Caco-2 (cell line): ENCODE measurements at places on chromosomes 11 and 22. TPM values are rescaled to one million over a fixed set of nuclear protein-coding genes. Genes with fewer than 3 reads are reported as not detected.

GRCh38 chr11:57087991-57088390, 93.8 kb upstream of the LRRC55 start:
- H3K4me1 ChIP-seq, result no peaks in the 10 kb centered on the region
- H3K36me3 ChIP-seq, result no peaks in the 10 kb centered on the region

- 0 out of 2 replicates have a peak, but pooled peaks cover 2% of the 10 kb centered on the region for H3K36me3 ChIP-seq
- no peaks in the 10 kb centered on the region for H3K27me3 ChIP-seq
- DNase-seq, result peak; percentile 90
- H3K4me1 ChIP-seq, result peaks cover 28% of the 10 kb centered on the region
Measured at GRCh38 chr11:10307400-10308200, 2.7 kb downstream of the ADM start.

DNA sequence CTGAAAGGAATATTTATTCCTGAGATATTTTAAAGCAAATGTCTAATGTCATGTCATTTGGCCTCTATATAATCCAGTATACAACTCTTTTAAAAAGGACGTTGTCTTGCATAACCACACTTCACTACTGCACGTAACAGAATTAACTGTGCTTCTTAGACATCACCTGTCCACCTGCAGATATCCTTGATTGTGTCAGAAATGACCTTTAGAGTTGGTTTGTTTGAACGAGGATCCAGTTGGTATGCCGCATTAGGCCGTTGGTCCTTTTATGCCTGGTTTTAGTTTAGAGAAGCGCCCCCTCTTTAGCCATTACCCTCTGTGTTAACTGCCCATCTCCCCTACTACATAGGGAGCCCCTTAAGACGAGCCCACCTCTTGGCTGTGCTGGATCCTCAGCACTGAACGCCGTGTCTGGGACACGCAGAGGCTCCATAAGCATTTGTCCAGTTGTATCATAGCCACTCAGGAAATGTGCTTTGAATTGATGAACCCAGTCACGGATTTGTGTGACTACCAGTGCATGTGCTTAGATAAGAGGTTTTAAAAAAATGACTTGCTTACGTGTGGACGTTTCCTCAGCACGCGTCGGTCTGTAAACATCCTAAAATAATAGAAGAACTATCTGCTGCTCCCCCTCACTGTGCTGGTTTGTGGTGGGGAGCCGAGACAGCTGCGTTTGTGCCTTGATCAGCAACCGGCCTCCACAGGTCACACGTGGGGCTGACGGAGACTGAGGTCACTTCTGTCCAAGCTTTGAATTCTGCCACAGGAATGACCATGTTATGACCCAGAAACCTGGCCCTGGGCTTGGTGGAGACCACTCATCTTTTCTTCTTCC, 4.0 kb downstream of the MICAL2 start:
- H3K4me1 ChIP-seq, result peaks cover 73% of the 10 kb centered on the region
- H3K4me3 ChIP-seq, result no peak overlapping the region
- no peaks in the 10 kb centered on the region for H3K27me3 ChIP-seq
- H3K27ac ChIP-seq, result peak overlapping the region; percentile 83

Gene SOX6
- 10.8 and 24.0 TPM in 2 replicates for total RNA-seq

Gene SMTN
- 69.8 and 71.0 TPM in 2 replicates for total RNA-seq

GRCh38 chr11:17960091-17960490, 52.8 kb downstream of the SERGEF start:
- DNase-seq, result no peak
- H3K4me1 ChIP-seq, result no peaks in the 10 kb centered on the region
- H3K27ac ChIP-seq, result no peak overlapping the region
- no peaks in the 10 kb centered on the region for H3K36me3 ChIP-seq
- no peak overlapping the region for H3K4me3 ChIP-seq
- H3K27me3 ChIP-seq, result no peaks in the 10 kb centered on the region

DNA sequence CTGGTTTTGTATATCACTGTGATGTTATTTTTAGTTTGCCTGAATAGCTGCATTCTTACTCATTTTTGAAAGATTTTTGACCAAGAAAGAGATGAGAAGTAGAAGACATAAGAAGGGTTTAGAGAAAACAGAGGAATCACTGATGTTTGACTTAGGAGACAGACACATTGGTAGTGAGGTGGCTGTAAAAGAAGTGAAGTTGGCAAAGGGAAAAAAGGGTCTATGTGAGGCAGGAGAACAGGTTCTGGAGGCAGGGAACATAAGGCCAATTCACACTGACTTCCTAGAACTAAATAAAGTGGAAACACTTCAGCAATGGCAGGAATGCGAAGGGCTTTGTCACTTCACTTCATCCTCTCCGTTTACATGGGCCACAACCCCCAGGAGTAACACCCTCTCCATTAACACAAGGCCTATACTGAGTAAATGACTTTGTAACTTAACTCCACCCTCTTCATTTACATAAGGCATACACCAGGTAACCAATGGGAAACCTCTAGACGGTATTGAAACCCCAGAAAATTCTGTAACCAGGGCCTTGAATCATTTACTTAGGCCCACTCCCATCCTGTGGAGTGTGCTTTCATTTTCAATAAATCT, 36.5 kb downstream of the CTSC start:
- peaks cover 1% of the 10 kb centered on the region; the same call in 1 of the 2 replicates for H3K36me3 ChIP-seq
- peak overlapping the region; percentile 19 for H3K27ac ChIP-seq
- no peak overlapping the region for H3K4me3 ChIP-seq
- DNase-seq, result peak; percentile 40
- H3K27me3 ChIP-seq, result no peaks in the 10 kb centered on the region

DNA sequence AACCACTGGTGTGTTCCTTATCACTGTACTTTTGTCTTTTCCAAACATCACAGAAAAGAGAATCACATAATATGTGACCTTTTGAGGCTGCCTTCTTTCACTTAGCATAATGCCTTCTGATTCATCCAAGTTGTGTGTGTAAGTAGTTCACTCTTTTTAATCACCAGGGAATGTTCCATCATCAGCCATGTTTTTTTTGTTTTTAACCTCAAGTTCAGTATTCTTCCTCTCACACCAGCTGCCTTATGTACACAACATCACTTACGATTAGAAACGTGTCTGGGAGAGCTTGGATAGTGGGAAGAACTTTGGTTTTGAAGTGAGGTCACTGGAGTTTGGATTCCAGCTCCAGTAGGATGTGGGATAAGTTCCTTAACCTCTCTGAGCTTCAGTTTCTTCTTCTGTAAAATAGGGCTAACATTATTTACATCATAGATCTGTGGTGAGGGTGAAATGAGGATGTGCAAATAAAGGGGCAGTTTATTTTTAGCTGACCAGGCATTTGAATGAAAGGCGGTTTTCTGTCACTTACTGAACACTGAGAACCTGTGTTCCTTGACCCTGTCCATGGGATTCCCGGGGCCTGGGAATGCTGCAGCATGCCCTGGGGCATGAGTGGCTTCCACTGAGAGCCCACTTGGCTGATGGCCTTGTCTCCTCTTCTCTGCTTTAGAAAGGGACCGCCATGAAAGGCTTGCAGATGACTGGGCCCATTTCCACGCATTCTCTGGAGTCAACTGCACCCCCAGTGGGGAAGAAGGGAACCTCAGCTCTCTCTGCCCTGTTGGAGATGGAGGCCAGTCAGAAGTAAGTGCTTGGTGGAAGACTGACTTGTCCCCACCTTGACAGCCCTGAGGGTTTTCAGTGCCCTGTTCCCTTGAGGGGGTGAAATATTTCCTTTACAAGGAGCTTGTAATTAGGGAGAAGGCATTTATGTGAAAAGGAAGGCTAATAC, 92.6 kb downstream of the DEPDC5 start:
- H3K4me3 ChIP-seq, result no peak overlapping the region
- H3K27ac ChIP-seq, result no peak overlapping the region
- DNase-seq, result peak; percentile 22
- no peaks in the 10 kb centered on the region; the same call in none of the 2 replicates for H3K36me3 ChIP-seq
- no peaks in the 10 kb centered on the region for H3K27me3 ChIP-seq

Gene GPR83
- total RNA-seq, result 2.7 and 2.8 TPM in 2 replicates

Gene RBMXL2
- not detected in 2 replicates for total RNA-seq

Gene KCNJ5
- not detected in 2 replicates for total RNA-seq

GRCh38 chr22:50210378-50211139, 9.7 kb downstream of the SELENOO start:
- H3K27ac ChIP-seq, result peak overlapping the region; percentile 55
- H3K36me3 ChIP-seq, result no peaks in the 10 kb centered on the region; the same call in 1 of the 2 replicates
- no peak for DNase-seq

GRCh38 chr11:12787847-12788246, 113.6 kb downstream of the TEAD1 start:
- H3K27ac ChIP-seq, result no peak overlapping the region
- H3K4me1 ChIP-seq, result peaks cover 32% of the 10 kb centered on the region
- no peak overlapping the region for H3K4me3 ChIP-seq
- no peaks in the 10 kb centered on the region for H3K36me3 ChIP-seq

- no peak for DNase-seq
- no peak overlapping the region for H3K4me3 ChIP-seq
- no peak overlapping the region for H3K27ac ChIP-seq
- no peaks in the 10 kb centered on the region for H3K36me3 ChIP-seq
Measured at GRCh38 chr22:27022896-27023361, 365.5 kb downstream of the MIAT start.

- H3K36me3 ChIP-seq, result no peaks in the 10 kb centered on the region
- no peaks in the 10 kb centered on the region for H3K27me3 ChIP-seq
- no peaks in the 10 kb centered on the region for H3K4me1 ChIP-seq
- DNase-seq, result no peak
- H3K4me3 ChIP-seq, result no peak overlapping the region
Measured at GRCh38 chr11:58024601-58025091, 965 bp downstream of the OR9Q1 start.

DNA sequence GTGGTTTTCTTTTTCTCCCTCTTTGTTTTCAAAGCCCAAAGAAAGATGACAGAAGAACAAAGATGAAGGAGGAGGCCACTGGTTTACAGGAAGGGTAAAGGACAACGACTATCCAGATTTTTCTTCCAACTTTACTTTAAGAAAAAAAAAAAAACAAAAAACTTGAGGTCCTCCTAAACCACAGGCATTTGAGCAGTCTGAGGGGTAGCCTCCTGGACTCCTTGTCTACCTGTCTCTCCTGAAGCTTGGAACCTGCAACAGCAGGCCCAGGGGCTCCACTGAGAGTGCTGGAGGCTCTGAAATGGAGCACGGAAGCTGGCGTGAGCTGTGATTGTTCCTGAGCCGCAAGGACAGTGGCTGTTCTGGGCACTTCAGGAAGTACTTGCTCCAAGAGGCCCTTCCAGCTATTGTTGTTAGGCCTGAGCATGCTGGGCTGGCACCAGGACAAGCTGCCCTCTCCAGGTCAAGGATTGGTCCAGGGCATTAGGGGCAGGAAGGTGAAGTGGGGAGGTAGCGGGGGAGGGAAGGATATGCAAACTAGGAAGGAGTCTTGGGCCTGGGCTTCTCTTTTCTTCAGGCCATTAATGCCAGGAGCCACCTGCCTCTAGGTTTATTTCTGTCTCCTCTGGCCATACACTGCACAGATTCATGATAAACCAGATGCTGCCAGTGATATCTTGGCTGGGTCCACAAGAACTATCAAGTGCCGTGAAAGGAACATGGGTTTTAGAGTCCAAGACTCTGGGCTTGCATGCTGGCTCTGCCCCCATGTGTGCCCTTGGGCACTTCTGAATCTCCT, 147.3 kb downstream of the CCDC34 start:
- H3K27ac ChIP-seq, result no peak overlapping the region
- H3K27me3 ChIP-seq, result no peaks in the 10 kb centered on the region; the same call in 1 of the 2 replicates

DNA sequence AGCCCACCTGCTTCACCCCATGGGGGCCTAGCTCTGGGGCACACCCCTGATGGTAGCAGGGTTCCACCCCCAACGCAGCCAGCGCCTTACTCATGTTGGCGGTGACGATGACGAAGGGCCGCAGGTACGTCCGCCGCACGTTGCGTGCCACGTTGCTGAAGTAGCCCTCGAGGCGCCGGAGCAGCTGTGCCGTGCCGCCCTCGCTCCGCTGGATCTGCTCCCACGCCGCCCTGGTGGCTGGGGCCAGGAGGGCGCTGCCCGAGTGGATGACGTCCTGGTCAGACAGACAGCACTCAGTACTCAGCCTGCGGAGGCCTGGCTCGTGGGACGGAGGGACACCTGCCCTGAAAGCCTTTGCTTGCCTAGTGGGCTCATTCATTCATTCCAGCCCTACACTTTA, 50.8 kb downstream of the TRMU start:
- H3K4me3 ChIP-seq, result no peak overlapping the region
- DNase-seq, result no peak
- H3K27me3 ChIP-seq, result no peaks in the 10 kb centered on the region

GRCh38 chr11:83456075-83456474, 169.9 kb upstream of the CCDC90B start:
- no peaks in the 10 kb centered on the region for H3K27me3 ChIP-seq
- DNase-seq, result no peak
- H3K4me3 ChIP-seq, result no peak overlapping the region
- no peaks in the 10 kb centered on the region for H3K4me1 ChIP-seq
- H3K27ac ChIP-seq, result no peak overlapping the region
- no peaks in the 10 kb centered on the region for H3K36me3 ChIP-seq

Gene UBE2L3
- total RNA-seq, result 63.4 and 66.7 TPM in 2 replicates
